ENCODE measurements at places on chromosomes 6 and 20.

- peak; percentile 58 for DNase-seq
These were observed 191.8 kb upstream of the MAN1A1 start for GRCh38 chr6:119541132-119541905.

DNA sequence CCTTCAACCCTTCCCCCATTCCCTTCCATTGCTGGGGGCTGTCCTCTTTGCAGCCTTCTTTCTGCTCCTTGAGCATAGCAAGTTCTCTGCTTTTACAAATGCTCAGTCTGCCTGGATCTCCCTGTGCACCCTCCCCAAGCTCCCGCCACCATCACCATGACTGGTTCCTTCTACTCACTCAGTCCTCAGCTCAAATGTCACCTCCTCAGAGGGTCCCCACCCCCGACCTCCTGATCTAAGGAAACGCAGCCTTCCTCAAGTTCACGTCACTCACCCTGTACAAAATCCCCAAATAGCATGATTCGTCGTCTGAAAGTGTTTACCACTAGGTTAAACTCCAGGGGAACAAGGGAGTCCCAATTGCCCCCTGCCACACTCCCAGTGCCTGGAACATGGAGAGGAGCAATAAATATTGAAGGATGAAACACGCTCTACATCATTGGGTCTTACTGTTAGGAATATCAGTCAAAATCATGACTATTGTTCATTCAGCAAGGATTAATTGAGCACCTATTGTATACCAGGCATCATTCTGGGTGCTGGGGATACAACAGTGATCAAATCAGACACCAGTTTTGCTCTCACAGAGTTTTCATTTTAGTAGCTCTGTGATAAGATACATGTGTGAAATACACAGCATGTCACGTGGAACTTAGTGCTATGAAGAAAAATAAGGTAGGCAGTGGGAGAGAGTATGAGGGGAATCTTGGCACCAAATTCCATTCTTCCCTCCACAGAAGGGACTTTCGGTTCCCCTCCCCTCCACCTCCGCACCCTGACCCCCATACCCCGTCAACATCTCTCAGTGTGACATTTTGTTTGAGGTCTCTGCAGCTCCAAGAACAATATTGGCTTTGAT lies 15.6 kb downstream of the TP53RK start:
- no peak for DNase-seq

- DNase-seq, result no peak
These were observed 29.8 kb upstream of the GMDS start for GRCh38 chr6:2274981-2275891.

DNA sequence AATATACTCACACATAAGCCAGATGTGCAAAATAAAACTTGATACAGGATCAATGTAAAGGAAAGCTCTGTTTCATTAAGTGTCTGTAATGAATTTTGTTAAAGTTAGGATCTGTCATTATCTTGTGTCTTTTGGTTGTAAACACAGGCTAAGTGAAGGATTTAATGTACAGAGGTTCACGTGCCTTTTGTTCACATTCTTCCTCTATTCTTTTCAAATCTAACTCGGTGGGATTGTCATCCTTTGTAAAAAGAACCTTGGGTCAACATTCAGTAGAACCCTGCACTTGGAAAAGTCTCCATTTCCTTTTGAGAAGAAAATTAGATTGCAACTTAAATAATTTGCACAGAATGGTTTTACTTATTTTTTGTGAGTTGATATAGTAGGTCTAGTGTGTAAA lies 7.7 kb upstream of the LIN28B start:
- DNase-seq, result no peak

- peak; percentile 66 for DNase-seq
These were observed 466 bp upstream of the PSMB1 start for GRCh38 chr6:170553534-170554012.

DNA sequence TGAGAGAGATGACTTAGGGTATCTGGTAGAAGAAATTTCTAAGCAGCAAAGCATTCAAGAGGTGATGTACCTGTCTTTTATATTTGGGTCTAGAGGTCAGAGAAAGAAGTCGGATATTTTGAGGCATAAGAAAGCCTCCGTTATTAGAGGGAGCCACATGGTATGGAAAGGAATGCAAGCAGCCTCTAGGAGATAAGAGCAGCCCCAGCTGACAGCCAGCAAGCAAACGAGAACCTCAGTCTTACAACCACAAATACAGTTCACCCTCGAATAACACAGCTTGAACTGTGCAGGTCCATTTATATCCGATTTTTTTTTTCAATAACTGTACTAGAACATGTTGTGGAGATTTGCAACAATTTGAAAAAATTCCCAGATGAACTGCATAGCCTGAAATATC lies 190.7 kb upstream of the VGLL2 start:
- peak; percentile 14 for DNase-seq

DNA sequence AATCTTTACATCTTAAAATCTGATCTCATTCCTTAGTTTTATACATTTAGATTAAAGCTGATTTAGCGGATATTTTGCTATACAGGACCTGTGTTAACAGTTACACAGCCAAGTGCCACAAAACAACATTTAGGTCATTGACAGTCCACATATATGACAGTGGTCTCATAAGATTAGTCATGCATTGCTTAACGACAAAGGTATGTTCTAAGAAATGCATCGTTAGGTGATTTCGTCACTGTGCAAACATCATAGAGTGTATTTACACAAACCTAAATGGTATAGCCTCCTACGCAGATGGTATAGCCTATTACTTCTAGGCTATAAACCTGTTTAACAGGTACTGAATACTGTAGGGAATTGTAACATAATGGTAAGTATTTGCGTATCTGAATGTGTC lies 21.6 kb downstream of the ADGRG6 start:
- peak; percentile 81 for DNase-seq

- DNase-seq, result no peak
These were observed 10.3 kb upstream of the TBC1D32 start for GRCh38 chr6:121344539-121344938.

Measured in hepatocyte (in vitro differentiated cells).